ENCODE measurements at places on chromosomes 6 and 20.

DNA sequence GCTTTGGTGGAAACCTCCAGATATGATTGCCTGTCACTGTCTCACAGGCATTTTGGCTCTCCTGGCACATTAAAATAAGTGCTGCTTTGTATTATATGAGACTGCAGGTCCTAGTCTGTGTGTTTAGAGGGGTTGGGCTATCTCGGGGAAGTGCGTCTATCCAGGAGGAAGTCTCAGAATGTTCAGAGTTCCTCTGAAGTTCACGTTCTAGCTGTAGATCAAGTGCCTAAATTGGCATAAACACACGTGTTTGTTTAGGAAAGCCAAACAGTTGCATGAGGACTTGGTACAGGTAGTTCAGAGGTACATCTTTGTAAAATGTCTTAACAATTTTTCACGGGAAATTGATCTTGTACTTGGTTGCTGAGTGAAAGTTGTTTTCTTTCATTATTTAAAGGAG lies 36.4 kb upstream of the SLC22A1 start:
- H3K27ac ChIP-seq: no peak overlapping the region
- H3K36me3 ChIP-seq: peaks cover 48% of the 10 kb centered on the region
- H3K4me1 ChIP-seq: no peaks in the 10 kb centered on the region
- no peak for DNase-seq

- H3K36me3 ChIP-seq: no peaks in the 10 kb centered on the region
- no peak overlapping the region for H3K4me3 ChIP-seq
- H3K27me3 ChIP-seq: no peaks in the 10 kb centered on the region
- DNase-seq: no peak
- H3K4me1 ChIP-seq: no peaks in the 10 kb centered on the region
Measured at GRCh38 chr6:1435806-1436205, 46.4 kb downstream of the FOXF2 start.

GRCh38 chr6:20565342-20565741 lies 31.1 kb downstream of the CDKAL1 start:
- H3K4me1 ChIP-seq: no peaks in the 10 kb centered on the region
- no peak overlapping the region for H3K4me3 ChIP-seq
- no peaks in the 10 kb centered on the region for H3K27me3 ChIP-seq
- no peak for DNase-seq
- H3K27ac ChIP-seq: no peak overlapping the region

GRCh38 chr20:9483131-9483530 lies 31.3 kb upstream of the LAMP5 start:
- no peaks in the 10 kb centered on the region for H3K36me3 ChIP-seq
- DNase-seq: no peak
- H3K4me3 ChIP-seq: no peak overlapping the region
- H3K4me1 ChIP-seq: no peaks in the 10 kb centered on the region
- H3K27me3 ChIP-seq: no peaks in the 10 kb centered on the region
